ENCODE measurements at places on chromosomes 7 and 10.

DNA sequence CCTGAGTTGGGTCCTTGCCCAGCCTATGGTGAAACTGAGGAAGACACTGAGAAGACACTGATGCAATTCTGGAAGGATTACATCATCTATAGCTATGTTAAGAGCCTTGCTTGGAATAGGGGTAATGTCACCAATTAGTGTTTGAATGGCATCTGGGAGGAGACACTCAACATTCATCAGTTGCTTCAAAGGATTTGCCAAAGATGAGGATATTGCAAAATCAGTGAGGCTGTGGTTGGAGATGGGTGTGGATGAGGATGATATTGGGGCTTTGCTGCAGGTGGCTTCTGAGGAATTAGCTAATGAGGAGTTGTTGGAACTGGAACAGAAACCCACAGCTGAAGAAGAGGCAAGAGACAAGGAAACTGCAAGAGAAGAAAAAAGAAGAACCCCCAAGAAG lies 146.7 kb upstream of the SP4 start:
- DNase-seq = no peak

DNA sequence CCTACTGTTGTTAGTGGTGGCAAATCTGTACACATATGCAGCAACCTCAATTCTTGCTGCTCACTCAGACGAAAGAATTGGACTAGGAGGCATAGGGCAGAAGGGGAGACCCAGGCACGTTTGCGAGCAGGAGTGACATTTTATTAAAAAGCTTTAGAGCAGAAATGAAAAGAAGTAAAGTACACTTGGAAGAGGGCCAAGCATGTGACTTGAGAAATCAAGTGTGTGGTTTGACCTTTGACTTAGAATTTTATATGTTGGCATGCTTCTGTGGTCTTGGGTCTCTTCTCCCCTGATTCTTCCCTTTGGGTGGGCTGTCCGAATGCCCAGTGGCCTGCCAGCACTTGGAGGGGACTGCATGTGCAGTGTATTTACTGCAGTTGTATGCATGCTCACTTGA lies 205.5 kb upstream of the SEMA3D start:
- DNase-seq = no peak

DNA sequence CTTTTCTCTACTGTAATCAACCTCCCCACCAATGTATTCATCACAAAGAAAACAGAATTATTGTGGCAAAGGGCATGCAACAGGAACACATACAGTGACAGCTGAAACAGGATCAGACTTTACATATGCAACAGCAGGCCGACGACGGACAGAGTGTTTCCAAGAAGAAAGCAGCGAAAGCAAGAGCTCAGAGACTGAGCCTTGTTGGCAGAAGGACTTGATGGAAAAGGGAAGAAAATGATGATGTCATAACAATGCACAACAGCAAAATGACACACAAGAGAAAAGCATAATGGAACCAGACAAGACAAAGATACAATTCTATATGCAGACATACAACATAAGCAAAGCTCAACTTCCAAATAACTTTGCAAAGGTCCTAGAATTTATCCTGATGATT lies 106.5 kb downstream of the ARHGAP12 start:
- no peak for DNase-seq

GRCh38 chr7:139916717-139917395 lies 87.8 kb downstream of the TBXAS1 start:
- DNase-seq = peak; percentile 72

- no peak for DNase-seq
Observed at GRCh38 chr10:1293636-1294435, 237.7 kb downstream of the WDR37 start.

DNA sequence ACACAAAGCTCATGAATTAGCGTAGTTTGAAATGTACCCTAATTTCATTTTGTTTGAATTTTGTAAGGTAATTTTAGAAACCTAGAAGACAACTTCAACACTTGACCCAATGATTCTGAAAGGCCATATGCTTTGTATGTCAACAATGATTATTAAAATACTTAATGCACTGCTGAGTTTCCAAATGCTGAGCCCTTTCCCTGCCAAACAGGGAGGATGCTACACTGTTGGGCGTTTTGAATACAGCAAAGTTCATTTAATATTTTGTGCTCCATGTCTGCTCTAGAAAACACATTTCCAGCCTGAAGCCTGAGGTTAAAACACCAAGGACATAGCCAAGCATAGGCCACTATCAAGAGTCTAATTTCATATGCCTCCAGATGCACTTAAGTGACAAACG lies 99.8 kb downstream of the ICA1 start:
- DNase-seq = no peak

- no peak for DNase-seq
Observed at GRCh38 chr10:6817770-6818169, 237.7 kb upstream of the PRKCQ start.

- DNase-seq = no peak
Observed at GRCh38 chr10:119026301-119027110, 3.0 kb upstream of the NANOS1 start.

GRCh38 chr7:18505870-18506460 lies 10.4 kb downstream of the HDAC9 start:
- DNase-seq = peak; percentile 25

DNA sequence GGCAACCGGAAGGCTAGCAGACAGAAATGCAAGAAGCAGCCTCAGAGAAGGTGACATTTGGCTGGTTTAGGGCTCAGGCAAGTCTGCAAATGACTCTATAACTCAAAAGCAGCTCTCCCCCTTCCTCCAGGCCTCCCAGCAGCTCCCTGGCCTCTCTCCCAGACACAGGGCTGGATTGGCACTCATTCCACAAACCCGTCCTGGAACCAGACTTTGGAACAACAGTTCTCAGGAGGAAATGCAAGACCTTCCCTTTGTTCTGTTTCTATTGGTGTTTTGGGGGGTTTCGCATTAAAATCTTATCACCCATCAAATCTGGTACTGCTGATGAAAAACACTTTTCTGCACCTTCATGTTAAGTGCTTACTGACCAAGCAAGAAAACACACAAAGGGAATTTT lies 40.3 kb upstream of the EFCAB10 start:
- DNase-seq = no peak

DNA sequence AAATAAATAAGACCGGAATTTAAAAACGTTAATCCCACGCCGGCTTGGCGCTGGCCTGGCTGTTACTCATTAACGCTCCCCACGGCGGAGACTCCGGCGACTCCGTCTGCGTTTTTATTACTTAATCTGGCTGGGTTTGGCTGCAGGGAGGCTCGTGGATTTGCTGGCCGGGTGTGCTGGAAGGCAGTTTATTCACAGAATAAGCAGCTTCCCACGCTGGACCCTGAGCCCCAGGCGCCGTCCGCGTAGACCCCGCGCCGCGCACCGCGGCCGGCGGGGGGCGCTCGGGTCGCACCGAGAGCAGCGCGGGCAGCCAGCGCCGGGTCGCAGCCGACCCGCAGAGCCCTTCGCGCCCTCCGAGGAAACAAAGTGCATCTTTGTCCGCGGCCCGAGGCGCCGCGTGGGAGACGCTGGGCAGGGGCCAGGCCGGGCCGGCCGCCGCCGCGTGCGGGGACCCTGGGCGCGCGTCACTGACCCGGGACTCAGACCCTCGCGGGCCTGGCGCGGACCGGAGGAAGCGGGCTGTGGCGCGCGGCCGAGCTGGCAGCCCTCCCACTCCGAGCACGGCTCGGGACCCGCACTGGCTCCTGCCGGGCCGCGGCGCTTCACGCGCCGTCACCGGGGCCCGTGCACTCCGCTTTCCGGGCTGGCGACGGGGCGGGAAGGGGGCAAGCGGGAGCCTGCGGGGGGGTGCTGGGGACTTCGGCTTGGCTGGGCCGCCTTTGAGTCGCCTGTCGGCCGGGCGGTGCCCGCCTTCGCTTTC lies 587 bp upstream of the GRK5 start:
- peak; percentile 88 for DNase-seq

DNA sequence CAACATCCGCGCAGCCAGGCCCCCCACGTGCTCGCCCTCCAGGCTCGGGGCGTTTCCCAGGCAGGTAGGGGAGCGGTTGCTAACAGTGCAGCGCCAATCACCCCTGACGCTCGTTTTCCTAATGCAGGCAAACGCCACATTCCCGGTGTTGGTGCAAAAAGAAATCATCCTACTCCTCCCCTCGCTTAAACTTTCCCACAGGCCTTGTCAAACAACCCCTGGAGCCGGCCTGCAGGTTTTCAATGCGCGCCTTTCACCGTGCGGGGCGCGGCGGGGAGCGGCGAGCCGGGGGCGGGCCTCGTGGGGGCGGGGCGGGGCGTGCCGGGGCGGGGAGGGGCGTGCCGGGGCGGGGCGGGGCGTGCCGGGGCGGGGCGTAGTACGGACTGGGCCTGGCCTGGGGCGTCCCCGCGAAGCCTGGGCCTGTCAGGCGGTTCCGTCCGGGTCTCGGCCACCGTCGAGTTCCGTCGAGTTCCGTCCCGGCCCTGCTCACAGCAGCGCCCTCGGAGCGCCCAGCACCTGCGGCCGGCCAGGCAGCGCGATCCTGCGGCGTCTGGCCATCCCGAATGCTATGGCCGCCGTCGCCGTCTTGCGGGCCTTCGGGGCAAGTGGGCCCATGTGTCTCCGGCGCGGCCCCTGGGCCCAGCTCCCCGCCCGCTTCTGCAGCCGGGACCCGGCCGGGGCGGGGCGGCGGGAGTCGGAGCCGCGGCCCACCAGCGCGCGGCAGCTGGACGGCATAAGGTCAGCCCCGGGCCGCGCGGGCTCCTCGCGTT lies at the start of gene ECHDC3:
TSS of gene ECHDC3 (plus strand) at position 374 of the 770 bp plus-strand sequence. CDS start at position 569, 195 bp downstream.
- DNase-seq = peak; percentile 95

DNA sequence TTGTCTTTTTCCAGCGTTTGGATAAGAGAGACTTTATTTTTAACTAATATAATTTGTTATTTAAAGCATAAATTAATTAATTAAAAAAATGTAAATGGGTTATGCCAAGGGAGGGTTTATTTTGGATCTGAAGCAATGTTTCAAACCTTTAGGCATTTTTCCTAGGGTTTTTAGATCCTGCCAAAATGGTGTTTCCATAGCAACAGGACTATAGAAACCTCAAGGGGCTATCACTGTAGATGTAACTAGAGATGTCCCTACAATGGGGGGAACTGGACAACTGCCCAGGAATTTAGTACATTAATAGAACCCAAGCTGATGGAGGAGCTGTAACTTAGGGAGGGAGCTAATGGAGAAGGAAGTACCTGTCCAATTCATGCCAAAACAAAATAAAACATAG lies 57.3 kb downstream of the SLC39A12 start:
- no peak for DNase-seq

DNA sequence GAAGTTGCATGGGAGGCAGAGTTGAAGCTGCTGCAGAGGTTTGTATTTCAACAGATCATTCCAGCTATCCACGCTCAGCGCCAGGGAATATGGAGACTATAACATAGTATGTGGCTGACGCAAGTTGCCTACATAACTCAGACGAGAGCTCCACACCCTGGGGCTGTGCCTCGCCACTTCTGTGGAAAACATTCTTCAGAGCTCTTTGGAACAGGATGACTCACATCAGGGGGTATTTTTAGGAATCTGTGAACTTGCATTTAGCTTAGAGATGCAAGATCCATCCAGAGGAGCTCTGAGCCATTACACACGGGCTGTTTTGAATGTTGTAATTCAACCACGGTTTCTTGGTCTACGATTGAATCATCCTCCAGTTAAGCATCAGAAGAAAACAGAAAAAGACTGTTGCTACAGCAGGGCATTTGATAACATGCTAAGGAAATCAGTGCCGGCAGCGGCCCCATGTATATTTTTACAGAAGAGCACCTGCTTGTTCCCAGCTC lies 481.5 kb upstream of the AKR1E2 start:
- DNase-seq = no peak

Measured in GM13977 (cell line).